ENCODE measurements at places on chromosomes 3 and 15. TPM values are rescaled to one million over a fixed set of nuclear protein-coding genes. Genes with fewer than 3 reads are reported as not detected.
A peak's percentile ranks its signal among the peaks of the same experiment; 100 is the strongest.

Gene PLCH1
- total RNA-seq: 12.2 TPM

DNA sequence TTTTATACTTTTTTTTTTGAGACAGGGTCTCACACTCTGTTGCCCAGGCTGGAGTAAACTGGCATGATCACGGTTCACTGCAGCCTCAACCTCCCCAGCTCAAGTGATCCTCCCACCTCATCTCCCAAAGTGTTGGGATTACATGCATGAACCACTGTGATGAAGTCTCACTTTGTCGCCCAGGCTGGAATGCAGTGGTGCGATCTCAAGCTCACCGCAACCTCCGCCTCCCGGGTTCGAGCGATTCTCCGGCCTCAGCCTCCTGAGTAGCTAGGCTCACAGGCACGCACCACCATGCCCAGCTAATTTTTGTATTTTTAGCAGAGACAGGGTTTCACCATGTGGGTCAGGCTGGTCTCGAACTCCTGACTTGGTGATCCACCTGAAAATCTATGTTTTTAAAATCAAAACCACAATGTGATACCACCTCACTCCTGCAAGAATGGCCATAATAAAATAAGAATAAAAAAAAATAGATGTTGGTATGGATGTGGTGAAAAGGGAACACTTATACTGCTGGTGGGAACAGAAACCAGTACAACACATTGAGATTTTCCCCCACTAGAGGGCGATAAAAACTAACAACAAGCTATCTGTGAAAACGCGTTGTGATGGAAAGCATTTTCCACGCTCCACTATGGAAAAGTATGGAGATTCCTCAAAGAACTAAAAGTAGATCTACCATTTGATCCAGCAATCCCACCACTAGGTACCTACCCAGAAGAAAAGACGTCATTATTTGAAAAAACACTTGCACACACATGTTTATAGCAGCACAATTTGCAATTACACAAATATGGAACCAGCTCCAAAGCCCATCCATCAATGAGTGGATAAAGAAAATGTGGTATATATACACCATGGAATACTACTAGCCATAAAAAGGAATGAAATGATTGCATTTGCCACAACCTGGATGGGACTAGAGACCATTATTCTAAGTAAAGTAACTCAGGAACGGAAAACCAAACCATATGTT is 26.8 kb upstream of the OCA2 start:
- no peak overlapping the region for H3K4me3 ChIP-seq
- no peaks in the 10 kb centered on the region for H3K27me3 ChIP-seq
- H3K4me1 ChIP-seq: no peaks in the 10 kb centered on the region

Gene PCOLCE2
- 14.2 TPM for total RNA-seq

- no peak overlapping the region for H3K27ac ChIP-seq
- H3K4me1 ChIP-seq: no peaks in the 10 kb centered on the region
- no peaks in the 10 kb centered on the region for H3K36me3 ChIP-seq
- H3K27me3 ChIP-seq: no peaks in the 10 kb centered on the region
- DNase-seq: no peak
These were observed 40.2 kb downstream of the ROPN1B start for GRCh38 chr3:126009181-126009580.

DNA sequence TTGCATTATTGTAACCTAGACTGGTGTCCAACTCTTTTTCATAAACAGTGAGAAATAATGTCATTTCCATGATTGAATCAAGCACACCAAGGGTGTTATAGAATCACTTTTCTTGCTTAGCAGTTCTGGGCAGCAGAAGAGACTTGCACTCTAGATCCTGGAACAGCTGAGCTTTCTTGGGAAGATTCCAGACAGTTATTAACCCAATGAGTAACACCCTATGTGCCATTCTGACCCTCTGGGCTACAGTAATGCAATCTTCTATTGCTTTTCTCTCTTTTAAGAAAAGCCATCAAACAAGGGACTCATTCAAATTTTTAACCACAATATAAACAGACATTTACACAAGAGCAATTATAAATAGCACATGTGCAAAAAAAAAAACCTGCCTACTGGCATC is 39.3 kb upstream of the USP3 start:
- H3K27ac ChIP-seq: peak overlapping the region; percentile 78
- DNase-seq: peak; percentile 30
- no peak overlapping the region for H3K4me3 ChIP-seq
- H3K27me3 ChIP-seq: no peaks in the 10 kb centered on the region
- no peaks in the 10 kb centered on the region for H3K36me3 ChIP-seq

Gene MESP2
- total RNA-seq: 1.4 TPM

Gene ATP13A5
- total RNA-seq: not detected

- no peak overlapping the region for H3K4me3 ChIP-seq
- H3K27ac ChIP-seq: no peak overlapping the region
- no peak for DNase-seq
- no peaks in the 10 kb centered on the region for H3K27me3 ChIP-seq
These were observed 316.8 kb downstream of the PLCL2 start for GRCh38 chr3:17201538-17201937.

Gene EBLN2
- 4.1 TPM for total RNA-seq

GRCh38 chr15:68410466-68411342 is 21.3 kb downstream of the ITGA11 start:
- DNase-seq: no peak
- no peaks in the 10 kb centered on the region for H3K36me3 ChIP-seq
- H3K4me1 ChIP-seq: no peaks in the 10 kb centered on the region
- H3K27me3 ChIP-seq: no peaks in the 10 kb centered on the region
- no peak overlapping the region for H3K27ac ChIP-seq

Gene NRG4
- 3.5 TPM for total RNA-seq

All from prostate gland (tissue), 2 donors.